NCI-H1417 treated with DMSO at 0.1 percent for 48 hours (cell line): ENCODE measurements at places on chromosomes 11 and 22.

DNA sequence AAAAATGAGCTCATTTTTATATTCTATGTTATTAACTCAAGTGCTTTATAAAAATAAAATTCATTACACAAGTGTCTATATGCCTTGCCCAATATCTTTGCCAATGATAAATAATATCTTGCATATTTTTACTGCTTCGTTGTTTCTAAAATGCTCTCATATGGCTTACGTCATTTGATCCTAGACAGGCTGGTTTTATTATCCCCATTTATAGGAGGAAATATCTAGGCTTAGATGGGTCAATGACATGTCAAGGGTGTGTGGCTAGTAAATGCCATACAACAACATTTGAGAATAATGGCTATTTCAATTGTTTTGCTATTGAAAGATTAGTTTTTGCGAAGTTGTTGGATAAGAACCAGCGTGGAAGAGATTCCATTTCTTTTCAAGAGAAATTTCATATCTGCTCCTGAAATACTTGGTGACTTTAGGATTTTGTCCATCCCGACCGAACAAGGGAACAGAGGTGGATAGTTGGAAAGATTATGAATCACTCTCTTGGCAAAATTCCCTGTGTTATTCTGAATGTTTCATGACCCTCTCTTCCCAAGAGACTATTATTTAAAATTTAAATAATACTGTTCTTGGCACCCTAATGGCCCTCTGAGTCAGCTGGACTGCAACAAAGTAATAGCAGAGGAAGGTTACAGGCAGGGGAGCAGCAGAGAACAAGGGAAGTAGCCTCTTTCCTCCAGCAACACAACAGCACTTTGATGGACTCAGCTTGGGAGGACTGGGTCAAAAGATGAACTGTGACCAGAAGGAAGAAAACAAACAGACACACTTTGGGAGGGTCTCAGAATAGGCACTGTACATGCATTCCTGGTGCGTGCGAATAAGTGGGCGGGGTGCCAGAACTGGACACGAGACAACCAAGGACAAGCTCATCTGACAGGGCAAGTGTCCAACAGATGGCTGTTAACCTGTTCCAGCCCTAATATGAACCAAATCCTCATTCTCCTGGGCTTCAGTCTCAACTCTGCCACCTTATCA, 94.5 kb downstream of the ME3 start:
- no peak for DNase-seq

DNA sequence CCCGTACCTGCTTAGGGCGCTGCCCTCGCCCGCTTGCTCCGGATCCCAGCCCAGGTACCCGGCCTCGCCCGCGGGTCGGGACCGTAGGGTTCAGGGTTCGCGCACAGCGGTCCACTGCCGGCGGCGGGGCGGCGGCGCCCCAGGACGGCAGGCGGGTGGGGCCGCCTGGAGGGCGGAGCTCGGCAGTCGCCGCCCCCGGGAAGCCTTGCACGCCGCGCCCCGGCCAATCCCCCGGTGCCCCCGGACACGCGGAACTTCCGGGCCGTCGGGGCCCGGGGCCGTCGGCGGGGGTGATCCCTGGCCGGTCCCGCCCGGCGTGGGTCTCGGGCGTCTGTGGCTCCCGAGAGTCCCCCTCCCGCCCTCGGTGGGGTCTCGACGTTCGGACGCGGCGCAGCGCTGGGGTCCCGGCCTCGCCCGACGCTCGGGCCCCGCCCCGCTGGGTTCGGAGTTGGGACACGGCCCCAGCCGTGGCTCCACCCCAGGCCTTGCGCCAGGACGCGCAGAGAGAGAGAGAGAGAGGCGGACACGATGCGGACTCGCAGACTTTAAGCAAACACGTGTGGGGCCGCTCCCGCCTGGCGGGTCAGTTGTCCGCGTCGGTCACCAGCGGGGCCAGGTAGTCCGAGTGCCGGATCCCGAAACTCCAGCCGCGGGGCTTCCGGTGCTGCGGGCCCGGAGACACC, at the start of gene TYMP:
TSS of gene TYMP (minus strand) at position 116 of the 683 bp plus-strand sequence. CDS start 303 bp downstream, outside the sequence.
- no peak for DNase-seq

DNA sequence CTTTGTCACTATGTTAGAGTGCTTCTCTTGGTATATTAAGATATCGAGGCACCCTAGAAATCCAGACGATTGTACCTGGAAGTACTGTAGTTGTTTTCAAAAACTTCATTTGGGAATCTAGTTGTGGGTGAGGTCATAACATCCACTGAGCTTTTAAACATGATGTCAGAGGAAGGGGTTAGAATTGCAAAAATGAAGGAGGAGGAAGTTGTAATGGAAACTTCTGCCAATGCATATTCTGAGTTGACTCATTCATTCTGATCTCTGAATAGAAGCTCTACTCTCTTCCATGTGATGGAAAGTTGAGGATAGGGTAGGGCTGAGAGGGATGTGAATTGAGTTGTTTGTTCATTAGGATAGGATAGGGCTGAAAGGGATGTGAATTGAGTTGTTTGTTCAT, 7.7 kb downstream of the CD44 start:
- DNase-seq: no peak

GRCh38 chr11:83292709-83293456, 6.7 kb upstream of the CCDC90B start:
- peak; percentile 14 for DNase-seq

GRCh38 chr11:22339611-22340010, 1.4 kb downstream of the SLC17A6 start:
- no peak for DNase-seq

DNA sequence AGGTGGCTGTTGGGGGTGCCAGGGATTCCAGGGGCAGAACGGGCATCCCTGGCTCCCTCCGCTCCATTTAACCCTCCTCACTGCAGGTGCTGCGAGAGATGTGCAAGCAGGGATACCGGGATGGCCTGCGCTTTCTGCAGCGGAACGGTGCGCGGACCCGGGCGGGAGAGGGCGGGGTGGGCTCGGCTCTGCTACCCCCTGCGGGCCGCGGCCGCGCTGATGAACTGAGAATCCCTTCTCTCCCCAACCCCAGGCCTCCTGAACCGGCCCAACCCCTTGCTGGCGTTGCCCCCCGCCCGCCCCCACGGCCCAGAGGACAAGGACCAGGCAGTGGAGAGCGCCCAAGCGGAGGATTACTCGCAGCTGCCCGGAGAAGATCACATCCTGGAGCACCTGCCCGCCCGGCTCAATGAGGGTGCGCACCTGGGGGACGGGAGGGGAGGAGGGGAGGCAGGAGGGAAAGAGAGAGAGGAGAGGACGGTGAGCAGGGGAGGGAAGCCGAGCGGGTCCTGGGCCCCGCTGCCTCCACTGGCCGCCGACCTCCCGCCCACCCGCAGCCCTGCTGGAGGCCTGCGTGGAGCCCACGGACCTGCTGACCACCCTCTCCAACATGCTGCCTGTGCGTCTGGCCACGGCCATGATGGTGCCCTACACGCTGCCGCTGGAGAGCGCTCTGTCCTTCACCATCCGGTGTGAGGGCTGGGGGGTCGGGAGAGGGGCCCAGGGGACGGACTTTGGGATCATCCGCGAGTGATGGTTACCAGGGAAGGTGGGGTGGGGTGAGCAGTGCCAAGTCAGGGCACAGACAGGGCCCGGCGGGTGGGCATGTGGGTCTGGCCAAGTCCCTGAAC, 4.1 kb upstream of the CRACR2B start:
- no peak for DNase-seq

DNA sequence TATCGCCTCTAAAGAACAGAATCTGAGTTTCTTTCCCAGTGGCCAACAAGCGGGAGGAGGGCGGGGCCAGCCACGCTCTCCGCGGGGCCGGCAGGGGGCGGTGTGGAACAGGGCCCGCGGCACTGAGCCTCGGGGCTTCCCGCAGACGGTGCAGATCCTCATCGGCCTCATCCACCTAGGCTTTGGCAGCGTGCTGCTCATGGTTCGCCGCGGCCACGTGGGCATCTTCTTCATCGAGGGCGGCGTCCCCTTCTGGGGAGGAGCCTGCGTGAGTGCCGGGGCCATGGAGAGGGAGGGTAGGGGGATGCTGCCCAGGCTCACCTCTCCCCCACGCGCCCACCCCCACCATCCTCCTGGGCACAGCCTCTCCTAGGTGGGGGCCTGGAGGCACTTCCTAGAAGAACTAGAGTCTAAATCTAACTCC, 10.7 kb downstream of the MS4A15 start:
- no peak for DNase-seq

DNA sequence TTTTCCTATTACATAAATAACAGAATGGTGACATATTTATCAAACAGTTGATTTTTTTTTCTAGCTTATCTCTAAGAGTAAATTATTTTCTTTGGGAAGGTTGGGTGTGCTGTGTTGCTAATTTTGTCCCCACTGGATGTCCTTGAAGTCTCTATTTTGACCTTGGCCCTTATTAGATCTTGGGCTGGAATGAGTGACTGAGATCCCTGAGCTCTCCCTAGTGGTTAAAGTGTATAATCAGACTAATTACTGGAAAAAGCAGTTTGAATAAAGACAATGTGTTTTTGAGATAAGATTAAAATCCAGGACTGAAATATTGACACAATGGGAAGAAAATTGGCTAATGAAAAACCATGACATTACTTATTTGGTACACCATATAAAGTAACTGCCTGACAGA, 56.1 kb downstream of the AASDHPPT start:
- no peak for DNase-seq

DNA sequence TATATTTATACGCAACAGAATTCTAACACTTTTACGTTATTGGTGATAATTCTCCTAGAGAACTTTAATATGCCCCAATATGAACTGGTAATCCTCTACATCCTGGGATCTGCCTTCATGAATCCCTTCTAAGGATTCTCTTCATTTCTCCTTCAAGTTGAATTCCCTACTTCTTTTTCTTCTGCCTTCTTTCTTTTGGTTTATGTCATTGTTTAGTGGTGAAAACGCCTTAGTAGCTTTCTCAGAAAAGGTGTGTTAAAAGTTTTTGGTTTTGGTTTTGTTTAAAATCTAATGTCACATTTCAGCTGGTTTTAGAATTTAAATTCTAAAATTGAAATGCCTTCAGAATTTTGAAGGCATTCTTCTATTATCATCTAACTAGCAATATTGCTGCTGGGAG, 17.7 kb upstream of the RTL6 start:
- DNase-seq: no peak

DNA sequence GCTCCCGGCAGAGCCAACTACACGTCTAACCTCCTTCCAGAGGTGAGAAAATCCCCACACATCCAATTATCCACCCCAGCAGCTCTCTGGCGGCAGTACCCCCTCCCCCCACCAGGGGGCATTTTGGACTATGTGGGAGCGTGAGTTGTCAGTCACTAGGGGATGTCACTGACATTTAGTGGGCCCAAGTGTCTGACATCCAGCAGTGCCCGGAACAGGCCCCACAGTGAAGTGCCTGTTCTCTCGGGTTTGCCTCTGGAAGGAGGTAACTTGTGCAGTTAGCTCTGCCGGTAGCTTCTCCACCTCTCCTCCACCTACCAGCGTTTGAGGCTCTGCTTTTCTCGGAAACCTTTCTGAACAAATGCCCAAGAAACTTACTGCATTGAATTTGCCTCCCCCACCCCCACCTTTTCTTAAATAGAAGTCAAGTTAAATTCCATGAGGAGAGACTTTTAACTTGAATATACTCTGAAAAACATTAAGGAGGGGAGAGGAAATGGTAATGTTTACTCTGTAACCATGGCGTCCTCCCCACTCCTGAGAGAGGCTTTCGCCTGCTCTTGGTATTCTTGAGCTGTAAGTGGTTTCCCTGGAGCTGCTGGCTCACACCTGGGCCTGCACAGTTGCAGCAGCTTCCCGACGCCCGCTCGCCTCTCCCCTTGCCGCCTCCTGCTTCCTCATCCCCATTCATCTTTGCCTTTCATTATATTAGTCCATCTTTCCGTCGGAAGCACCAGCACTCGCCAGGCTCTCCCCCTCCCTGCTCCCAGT, 112.8 kb downstream of the WNT7B start:
- peak; percentile 24 for DNase-seq

GRCh38 chr22:30694640-30695350, at the start of gene OSBP2:
TSS of gene OSBP2 (plus strand) at chr22:30694874. CDS start at chr22:30694910, 36 bp downstream.
- no peak for DNase-seq

DNA sequence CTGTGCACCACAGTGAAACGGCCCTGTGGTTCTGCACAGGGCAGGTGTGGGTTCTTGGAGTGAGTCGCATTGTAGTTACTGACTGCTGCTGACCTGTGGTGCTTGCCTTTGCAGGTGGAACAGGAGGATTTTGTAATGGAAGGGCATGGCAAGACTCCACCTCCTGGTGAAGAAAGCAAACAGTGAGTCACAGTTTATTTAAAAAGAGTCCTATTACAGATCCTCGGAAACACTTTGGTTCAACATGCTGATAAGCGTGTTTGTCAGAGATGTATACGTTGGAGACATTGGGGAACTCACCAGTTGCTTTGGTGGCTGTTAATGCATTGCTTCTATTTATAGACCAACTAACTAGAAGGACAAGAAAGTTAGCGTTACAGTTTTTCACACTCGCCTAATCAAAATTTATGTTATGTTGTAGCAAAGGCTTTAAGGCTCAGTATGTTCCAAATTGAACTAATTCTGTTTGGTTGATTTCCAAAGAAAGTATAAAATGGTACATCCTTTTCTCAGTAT, 21.7 kb upstream of the TNRC6B start:
- no peak for DNase-seq

- no peak for DNase-seq
Observed at GRCh38 chr11:1642288-1643145, 12.9 kb downstream of the KRTAP5-5 start.

DNA sequence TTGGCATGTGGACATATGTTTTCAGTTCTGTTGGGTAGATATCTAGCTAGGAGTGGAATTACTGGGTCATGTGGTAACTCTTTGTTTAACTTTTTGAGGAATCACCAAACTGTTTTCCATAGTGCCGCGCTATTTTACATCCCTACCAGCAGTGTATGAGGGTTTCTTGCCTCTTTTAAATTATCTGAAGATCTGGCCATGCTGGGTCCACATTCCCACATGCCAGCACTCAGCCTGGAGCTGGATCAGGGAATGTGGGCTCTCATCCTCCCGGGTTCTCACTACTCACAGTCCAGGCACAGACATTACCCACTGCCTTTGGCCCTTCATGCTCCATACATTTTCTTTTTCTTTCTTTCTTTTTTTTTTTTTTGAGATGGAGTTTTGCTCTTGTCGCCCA, 44.6 kb downstream of the RBX1 start:
- no peak for DNase-seq

DNA sequence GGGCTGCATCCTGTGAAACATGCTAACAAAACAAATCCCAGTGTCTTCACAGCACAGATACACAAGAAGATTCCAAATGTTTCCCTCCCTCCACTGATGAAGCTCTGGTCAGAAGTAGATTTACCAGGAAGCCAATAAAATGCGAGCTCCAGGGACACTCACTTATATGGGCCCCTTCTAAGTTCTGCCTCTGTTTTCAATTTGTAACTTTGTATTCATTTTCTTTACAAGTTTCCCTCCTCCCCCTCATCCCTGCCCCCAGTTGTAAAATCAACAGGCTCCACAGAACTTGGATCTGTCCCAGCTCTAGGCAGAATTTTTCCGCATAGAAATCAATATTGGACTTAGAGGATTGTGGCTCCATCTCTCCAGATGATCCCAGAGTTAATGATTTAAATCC, 48.1 kb upstream of the ME3 start:
- DNase-seq: no peak
